ENCODE measurements at places on chromosomes 11 and 22.

DNA sequence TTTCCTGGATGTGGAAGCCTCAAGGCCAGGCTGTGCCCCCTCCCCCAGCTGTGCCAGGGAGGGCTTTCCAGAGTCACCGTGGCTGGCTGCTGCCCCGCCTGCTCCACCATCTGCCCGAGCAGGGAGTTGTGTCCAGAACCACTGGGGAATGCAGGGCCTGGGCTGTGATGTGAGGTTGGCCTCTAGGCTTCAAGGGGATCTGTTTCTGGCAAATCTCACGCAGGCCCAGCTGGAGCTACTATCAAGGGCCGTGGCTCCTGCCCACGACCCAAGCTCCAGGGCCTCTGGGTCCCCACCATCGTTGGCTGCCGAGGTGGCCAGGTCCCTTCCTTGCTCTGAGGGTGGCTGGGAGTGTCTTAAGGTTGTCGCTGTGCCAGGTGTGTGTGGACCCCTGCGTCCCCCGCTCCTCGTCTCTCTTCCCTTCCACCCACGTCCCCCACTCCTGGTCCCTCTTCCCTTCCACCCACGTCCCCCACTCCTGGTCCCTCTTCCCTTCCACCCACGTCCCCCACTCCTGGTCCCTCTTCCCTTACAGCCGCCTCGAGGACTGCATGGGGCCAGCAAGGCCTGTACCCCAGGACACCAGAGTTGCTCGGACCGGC lies 6.1 kb downstream of the BRSK2 start:
- DNase-seq: no peak

DNA sequence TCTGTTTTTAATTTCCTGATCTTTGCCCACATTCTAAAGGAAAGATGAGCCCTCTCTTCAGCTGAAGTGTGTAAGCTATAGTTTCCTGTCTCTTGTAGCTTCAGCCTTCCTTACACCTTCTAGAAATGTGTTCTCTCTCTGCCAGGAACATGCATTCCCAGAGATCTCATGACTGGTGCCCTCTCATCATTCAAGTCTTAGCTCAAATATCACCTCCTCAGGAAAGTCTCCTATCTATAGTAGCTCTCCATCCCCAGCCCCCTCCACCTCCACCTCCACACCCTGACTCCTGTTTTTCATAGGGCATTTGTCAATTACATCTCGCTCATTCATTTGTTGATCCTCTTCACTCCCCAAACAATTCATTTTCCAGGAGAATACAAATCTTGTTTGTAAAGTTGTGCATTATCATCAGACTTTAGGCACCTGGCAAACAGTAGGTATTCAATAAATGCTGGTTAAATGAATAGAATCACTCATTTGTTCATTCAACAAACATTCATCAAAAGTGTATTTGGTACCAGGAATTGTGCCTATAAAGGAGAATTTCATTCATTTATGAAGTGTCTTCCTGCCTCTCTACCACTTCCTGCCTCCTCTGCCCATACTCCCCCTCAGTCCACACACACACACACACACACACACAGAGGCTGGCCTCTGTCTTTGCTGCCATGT lies 160.3 kb downstream of the BBOX1 start:
- DNase-seq: no peak

DNA sequence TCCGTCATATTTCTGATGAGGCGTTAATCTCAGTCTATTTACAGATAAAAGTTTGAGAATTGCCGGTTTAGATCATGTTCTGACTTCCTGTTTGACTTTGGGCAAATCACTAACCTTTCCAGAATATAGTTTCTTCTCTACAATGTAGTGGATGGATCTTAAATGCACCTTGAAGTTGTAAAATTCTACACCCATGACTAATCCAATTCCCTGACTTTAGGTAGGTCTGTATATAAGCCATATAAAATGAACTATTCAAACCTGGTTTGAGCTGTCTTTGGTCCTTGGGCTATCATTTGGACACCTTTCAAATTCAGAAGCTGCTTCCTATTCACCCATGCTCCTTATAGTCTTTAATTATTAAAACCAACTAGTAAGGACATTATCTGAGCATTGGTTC lies 52.2 kb upstream of the BLID start:
- no peak for DNase-seq

DNA sequence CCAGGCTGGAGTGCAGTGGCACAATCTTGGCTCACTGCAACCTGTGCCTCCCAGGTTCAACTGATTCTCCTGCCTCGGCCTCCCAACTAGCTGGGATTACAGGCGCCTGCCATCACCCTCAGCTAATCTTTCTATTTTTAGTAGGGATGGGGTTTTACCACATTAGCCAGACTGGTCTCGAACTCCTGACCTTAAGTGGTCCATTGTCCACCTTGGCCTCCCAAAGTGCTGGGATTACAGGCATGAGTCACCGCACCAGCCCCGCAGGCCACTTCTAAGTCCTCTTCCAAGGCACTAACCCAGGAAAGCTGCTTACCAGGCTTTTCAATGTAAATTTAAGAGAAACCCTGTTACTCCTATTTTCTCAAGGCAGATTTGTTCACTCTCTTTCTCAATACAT lies 50.4 kb downstream of the DENND5A start:
- DNase-seq: no peak

DNA sequence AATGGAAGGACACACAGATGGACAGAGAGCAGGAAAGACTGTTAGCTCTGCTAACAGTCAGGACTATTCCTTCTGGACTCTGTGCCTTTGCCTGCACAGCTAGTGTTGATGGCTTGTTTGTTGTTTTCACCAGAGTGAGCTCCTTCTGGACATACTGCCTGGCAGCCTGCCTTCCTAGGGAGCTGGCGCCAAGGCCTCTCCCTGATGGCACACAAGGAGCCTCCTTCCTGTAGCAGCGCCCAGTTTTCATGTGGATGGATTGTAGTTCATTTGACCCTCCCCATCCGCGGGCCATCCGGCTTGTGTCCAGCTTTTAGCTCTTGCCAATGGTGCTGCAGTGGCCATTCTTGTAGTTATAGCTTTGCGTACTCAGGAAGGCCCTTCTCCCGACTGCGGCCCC lies 16.6 kb upstream of the BCR start:
- no peak for DNase-seq

DNA sequence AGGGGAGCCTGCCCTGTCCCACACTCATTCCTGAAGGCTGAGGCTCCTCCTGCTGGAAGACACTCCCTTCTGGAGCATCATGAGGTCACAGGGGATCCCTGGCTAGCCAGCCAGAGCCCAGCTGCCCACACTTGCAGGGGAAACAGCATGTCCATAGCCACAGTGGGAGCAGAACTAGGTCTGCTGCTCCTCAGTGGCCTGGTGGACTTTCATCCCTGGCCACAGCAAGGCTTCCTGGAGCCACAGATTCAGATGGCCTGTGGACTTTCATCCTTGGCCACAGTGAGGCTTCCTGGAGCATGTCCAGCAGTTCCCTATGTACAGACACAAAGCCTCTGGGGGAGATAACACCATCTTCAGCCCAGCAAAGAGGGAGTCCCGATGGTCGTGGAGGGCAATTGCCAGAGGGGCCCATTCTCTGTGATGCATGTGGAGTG lies 5.9 kb upstream of the APOL6 start:
- DNase-seq: no peak

DNA sequence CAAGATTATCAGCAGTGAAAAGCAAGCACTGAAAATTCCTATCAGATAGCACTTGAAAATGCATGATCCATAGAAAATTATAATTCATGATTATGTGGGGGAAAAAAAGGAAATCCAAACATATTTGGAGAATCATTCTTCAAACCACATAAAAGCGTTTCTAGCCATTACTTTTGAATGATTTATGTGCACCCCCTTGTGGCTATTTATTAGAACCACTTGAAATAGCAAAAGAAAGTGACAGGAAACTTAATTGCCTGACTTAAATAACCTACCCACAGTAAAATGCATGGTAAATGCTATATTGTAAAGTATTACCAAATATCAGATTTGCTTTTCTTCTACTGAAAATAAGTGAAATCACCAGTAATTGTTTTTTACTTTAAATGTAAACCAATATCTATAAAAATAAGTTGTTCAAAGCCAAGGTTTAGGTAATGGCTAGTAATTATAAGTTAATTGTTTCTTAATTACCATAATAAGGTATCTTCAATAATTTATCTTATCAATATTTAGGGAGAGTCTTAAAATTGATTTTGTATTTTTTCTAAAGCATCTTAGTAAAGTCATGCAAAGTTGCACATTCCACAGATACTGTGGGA lies 168.5 kb downstream of the ARHGAP42 start:
- DNase-seq: no peak

DNA sequence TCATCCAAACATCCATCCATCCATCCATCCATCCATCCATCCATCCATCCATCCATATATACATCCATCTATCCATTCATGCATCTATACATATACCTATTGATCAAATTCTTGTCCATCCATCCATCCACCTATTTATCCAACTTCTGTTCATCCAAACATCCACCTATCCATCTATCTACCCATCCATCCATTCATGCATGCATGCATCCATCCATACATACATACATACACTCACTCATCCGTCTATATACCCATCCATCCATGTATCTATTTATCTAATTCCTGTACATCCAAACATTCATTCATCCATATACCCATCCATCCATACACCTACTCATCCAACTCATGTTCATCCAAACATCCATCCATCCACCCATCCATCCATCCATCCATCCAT lies 19.3 kb upstream of the YWHAH start:
- no peak for DNase-seq

DNA sequence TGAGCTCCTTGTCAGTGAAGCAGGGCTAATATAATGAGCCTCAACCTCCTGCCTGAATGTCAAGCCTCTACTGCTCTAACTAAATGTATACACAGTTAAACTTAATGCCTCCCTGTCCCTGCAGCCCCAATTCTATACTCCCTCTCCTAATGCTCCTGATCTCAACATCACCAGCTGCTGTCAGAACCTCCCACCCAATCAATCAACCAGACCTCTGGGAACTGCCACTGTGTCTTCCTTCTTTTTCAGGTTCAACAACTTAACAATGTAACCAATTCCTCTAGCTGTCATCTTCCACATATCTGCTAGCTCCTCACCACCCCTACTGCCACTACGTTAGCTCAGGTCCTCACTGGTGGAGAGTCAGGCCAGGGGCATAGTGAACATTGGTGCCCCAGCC lies 339.8 kb upstream of the NARS2 start:
- no peak for DNase-seq

DNA sequence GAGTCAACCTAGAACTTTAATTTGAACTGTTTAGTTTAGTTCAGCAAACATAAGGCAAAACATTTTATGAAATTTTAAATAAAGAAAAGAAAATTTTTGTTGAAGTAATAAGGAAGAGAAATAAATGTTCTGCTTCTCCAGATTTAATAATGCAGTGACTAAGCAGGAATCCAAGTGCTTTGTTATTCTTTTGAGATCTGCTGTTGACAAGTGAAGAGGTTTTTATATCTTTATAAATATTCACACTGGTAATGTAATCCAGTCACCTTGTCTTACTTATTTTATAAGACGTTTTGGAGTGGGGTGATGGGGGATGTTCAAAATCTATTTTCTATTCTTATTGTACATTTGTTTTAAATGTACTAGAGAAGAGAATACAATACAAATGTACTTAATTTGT lies 725.9 kb upstream of the CCDC179 start:
- no peak for DNase-seq

DNA sequence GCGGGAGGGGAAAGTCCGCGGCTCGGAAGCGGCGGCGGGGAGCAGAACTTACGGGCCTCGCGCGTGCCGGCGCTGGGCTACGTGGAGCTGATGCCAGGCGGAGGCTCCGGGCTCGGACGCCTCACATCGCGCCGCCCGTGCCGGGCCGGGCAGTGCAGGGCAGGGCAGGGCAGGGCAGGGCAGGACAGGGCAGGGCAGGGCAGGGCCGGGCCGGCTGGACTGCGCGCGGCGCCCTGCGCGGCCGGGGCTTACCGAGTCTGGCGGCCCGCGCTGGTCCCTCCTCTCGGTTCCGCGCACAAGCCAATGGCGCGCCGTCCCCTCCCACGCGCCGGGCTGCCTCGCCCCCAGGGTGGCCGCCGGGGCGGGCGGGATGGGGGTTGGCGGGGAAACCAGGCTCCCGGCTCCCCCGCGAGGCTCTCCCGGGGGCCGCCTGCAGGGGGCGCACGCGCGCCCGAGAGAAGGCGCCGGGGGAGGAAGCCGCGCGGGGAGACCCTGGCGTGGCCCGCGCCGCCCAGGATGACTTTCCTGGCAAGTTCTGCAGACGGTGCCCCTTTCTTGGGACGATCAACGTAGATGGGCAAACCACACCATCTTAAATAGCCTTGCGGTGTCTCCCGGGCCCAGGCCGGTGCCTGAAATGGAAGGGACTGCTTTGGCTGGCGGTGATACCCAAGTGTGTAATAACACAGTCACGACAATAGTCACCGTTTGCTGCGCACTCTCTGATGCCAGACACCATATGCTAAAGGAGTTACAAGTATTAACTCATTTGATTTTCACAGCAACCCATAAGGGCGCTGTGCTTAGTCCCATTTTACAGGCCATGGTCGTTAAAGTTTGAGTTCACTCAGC lies at the start of gene TP53I11:
TP53I11 (minus strand) TSS at position 259 of the 852 bp plus-strand sequence. CDS start 12,548 bp downstream, outside the sequence.
- no peak for DNase-seq

DNA sequence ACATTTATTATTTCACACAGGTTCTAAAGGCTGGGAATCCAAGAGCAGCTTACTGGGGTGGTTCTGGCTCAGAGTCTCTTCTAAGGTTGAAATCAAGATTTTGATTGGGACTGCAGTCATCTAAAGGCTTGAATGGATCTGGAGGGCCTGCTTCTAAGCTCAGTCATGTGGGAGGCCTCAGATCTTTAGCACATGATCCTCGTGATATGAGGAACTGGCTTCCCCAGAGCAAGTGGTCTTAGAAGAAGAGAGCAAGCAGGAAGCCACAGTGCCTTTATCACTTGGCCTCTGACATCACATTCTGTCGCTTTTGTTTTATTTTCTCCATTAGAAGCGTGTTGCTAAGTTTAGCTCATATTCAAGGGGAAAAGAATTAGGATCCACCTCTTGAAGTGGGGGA lies 88.9 kb downstream of the ARFGAP2 start:
- DNase-seq: no peak

DNA sequence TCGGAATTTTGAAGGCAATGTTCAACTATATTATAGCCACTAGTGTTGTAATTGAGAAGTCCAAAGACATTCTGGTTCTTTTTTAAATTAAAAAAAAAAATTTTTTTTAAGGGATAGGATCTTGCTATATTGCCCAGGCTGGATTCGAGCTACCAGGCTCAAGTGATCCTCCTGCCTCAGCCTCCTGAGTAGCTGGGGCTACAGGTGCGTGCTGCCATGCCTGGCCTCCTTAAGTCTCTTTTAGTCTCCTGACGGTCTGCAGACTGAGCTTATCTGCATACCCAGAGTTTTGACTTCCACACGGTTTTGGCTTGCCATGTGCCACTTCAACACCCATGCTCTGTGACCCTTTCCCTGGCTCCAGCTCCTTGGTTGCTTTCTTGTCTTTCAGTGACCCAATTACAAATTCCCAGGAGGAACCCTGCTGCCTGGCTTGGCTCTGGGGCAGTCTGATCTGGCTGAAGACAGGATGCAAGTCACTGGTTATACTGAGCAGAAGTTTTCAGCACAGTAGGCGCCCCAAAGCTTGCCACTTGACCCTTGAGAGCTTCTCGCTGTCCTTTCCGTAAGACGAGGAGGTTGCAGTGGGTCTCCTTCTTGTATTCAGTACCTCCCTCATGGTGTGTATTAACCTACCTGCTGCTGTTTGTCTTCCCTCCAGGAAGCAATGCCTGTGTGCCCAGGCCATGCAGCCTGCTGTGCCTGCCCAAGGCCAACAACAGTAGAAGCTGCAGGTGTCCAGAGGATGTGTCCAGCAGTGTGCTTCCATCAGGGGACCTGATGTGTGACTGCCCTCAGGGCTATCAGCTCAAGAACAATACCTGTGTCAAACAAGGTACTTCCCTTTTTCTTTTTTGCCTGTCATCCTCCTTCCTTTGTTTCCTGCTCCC lies 113.8 kb upstream of the SORL1-AS1 start:
- DNase-seq: no peak

All from H54 (cell line).